ENCODE measurements at places on chromosomes 13 and 19.

DNA sequence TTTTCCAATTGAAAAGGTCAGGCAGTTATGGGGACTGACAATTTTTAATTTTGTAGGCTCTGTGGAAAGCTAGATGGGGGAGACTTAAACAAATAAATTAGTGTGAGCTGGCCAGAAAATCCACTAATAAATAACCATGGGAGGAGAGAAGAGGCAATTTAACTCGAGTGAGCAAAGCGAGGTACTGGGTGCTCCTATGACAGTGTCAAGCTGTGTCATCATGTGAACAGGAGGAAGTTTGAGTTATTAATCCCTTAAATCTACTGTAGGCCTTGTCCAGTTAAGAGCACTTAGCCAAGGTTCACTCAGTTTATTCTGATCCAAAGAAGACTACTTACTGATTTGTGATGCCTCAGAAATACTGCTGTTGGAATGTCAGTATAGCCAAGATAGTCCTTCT, 122.8 kb downstream of the OXGR1 start:
- no peak for DNase-seq

- no peak for DNase-seq
These were observed 155.0 kb upstream of the SERP2 start for GRCh38 chr13:44218501-44219240.

GRCh38 chr13:79626924-79627323, 146.0 kb downstream of the NDFIP2 start:
- DNase-seq, result no peak

DNA sequence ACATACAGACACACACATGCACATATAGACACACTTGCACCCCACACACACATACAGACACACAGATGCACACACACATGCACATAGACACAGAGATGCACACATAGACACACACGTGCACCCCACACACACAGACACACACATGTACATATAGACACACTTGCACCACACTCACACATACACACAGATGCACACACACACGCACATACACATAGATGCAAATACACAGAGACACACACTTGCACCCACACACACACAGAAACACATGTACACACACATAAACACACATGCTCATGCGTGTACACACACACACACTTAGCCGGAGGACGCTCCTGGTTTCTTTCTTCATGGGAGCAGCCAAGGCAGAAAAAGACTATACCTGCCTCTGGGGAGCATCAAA, 10.0 kb downstream of the COL4A2 start:
- no peak for DNase-seq

- DNase-seq, result no peak
These were observed 612.7 kb upstream of the GPC6 start for GRCh38 chr13:92613921-92614320.

DNA sequence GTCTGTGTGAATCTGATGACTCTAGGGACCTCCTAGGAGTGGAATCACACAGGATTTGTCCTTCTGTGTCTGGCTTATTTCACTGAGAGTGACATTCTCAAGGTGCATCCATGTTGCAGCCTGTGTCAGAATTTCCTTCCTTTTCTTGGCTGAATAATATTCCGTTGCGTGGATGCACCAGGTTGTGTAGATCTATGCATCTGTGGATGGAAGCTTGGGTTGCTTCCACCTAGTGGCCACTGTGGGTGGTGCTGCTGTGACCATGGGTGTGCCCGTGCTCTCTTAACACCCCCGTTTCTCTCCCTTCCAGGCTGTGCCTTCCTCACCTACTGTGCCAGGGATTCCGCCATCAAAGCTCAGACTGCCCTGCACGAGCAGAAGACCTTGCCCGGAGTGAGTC, 26.2 kb downstream of the CELF5 start:
- no peak for DNase-seq

- DNase-seq, result peak; percentile 71
These were observed 8.6 kb downstream of the RPS9 start for GRCh38 chr19:54209058-54209810.

GRCh38 chr19:7505682-7506384, 10.1 kb upstream of the ZNF358 start:
- no peak for DNase-seq

GRCh38 chr13:86383151-86383550, 583.9 kb upstream of the SLITRK6 start:
- DNase-seq, result no peak

GRCh38 chr13:77696006-77696878, 1.2 kb upstream of the SLAIN1 start:
- DNase-seq, result no peak

GRCh38 chr13:110576736-110577476, 15.4 kb upstream of the RAB20 start:
- no peak for DNase-seq

GRCh38 chr13:82370316-82370715, 1512.0 kb downstream of the SLITRK1 start:
- DNase-seq, result no peak

GRCh38 chr13:53357582-53357981, 329.0 kb downstream of the OLFM4 start:
- DNase-seq, result no peak

DNA sequence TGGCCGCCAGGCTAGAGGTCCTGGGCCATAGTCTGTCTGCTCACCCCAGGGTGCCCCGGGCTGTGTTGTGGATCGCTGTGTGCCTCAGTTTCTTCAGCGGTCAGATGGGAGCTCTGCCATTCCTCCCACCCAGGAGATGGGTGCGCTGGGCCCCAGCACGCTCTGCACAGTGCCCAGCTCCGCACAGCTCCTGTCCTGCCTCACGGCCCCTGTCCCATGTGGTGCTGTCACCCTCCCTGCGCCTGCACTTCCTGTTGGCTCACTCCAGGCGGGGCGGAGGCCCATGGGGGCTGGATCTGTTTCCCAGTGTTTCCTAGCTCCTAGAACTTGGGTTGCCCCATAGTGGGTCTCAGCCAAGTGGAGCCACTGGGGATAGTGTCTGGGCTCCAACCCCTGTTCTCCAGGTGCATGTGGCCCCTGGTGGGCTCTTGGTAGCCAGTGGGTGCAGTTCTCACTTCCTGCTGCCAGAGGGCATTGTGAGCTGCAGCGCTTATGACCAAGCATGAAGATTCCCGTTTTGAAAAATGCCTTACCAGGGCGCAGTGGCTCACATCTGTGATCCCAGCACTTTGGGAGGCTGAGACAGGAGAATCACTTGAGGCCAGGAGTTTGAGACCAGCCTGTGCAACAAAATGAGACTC, 69.8 kb downstream of the KDM4B start:
- no peak for DNase-seq

DNA sequence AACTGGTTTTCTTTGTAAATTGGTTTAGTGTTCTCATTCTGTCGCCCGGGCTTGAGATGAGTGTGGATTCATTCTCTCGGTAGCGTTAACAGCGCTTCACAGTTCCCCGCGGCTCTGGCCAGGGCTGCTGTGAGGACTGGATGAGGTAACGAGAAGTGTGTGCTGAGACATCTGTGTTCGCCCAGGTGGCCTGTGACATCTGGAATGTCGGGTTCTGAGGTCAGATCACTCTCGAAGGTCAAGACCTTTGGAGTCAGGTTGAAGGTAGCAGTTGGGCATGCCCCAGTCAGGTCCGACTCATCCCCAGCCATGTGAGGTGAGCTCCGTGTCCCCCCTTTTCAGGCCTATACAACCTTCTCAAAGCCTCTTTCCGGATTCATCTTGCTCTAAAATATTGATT, 13.4 kb upstream of the TUBGCP3 start:
- no peak for DNase-seq

GRCh38 chr13:104301171-104301975, 1235.2 kb upstream of the SLC10A2 start:
- DNase-seq, result no peak

DNA sequence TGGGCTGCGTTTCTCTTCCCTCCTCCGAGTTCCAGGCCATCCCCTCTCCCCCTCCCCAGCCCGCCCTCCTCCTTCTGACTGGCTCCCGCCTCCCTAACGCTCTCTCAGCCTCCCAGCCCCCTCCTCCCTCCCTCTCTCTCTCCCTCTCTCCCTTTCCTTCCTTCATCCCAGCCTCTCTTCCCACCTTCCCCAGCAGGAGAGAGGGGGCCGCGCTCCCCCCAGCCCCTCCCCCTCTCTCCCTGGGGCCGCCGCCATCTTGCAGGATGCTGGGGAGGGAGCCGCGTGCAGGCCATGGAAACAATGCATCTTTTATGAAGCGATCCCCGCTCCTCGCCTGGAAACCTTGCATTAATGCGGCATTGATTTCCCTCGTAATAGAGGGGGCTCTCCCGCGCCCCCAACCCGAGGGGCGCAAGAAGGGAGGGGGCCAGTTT, 42.6 kb upstream of the ADGRL1 start:
- peak; percentile 78 for DNase-seq

DNA sequence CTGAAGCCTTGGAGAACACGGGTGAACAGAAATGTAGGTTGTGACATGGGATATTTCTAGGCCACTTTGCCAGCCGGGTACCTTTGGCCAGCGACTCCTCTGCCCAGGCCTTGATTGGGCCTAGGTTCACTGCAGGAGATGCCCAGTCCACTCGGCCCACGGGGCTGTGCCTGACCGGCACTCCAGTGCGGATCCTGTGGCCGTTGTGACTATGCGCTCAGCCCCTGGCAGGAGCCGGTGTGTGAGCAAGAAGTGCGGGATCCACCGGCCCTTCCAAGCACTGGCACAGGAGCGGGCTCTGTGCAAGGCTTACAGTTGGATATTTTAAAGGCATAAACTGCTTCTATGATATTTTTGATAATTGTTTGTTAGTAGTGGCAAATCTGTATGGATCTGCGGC, 1042.5 kb upstream of the PCDH9 start:
- no peak for DNase-seq

- DNase-seq, result no peak
These were observed 206.8 kb downstream of the PCDH9 start for GRCh38 chr13:67023130-67023876.

GRCh38 chr13:28558567-28558966, 63.6 kb upstream of the FLT1 start:
- DNase-seq, result no peak

DNA sequence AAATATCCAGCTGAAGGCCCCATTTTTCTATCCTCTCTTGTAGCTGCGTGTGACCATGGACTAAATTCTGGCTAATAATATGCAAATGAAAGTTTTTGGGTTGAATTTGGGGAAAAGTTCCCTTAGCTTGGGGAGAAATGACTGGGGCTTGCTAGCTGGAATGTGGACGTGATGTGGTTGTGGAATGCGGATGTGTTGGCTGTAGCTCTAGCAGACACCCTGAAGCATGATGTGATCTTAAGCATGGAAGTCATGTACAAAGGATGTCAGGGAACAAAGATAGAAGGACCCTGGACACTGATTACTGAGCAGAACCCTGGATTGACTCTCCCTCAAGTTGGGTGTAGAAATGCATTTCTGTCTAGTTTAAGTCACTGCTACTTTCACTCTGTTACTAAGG, 25.4 kb upstream of the SCEL start:
- DNase-seq, result no peak

- no peak for DNase-seq
These were observed 30.7 kb upstream of the ASF1B start for GRCh38 chr19:14166999-14167575.

DNA sequence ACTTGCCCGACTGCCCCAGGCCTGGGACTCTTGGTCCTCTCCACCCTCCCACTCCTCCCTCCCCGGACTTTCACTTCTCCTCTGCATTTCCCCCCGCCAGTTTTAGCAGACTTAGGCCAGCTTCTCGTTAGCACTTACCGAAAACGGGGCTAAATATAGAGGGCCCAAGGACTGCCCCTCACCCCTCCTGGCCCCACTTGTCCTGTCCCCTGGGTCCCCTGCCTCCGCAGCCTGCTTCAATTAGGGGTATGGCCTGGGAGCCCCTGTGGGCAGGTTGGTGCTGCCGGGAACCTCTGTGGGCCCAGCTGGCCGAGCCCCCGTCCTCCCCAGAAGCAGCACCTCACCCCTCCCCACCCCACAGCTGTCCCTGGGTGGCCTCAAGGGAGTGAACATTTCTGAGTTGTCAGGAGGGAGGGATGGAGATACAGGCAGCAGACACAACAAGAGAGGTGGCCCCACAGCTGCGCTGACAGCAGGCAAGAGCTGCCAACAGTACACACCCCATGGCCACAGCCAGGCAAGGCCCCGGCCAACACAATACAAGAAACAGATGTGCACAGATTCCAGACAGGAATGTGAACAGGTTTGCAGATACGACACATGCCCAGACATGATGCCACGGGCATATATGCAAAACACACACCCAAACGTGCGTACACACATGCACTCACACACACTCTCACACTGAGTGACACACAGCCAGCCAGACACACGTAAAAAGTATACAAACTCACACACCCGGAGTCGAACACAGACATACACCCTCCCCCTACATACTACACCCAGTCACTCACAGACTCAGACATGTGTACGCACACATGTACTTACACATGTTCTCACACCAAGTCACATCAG, 2.6 kb downstream of the POU2F2 start:
- peak; percentile 15 for DNase-seq

- no peak for DNase-seq
These were observed 59.1 kb upstream of the TNFRSF19 start for GRCh38 chr13:23510979-23511735.

- DNase-seq, result peak; percentile 93
These were observed at the start of gene CACTIN for GRCh38 chr19:3626473-3627350. Gene CACTIN, minus strand, starts transcription at chr19:3626790. Its CDS starts 28 bp downstream, at chr19:3626762.

GRCh38 chr13:105047676-105048295, 1487.7 kb downstream of the EFNB2 start:
- no peak for DNase-seq

DNA sequence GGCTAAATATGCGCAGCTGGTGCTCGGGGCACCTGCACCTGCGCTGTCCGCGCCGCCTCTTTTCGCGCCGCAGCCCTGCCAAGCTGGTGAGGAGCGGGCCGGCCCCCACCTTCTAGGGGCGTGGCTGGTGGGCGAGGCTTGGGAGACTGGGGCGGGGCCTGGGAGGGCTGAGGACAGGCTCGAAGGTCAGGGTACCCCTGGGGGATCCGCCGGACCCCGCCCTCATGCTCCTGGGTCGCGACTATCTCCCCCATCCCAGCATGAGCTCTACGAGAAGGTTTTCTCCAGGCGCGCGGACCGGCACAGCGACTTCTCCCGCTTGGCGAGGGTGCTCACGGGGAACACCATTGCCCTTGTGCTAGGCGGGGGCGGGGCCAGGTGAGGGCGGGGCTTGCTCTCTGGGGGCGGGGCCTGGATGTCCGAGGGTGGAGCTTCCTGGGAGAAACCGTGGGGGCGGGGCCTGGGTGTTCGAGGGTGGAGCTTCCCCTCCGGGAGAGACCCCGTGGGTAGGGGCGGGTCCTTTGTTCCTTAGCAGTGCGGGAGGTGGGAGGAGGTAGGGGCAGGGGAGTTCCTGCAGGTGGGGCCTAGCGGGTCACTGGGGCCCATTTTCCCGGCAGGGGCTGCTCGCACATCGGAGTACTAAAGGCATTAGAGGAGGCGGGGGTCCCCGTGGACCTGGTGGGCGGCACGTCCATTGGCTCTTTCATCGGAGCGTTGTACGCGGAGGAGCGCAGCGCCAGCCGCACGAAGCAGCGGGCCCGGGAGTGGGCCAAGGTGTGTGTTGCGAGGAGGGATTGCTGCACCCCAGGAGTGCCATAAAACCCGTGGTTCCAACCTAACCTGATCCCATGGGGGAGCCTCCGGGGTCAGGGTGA, 19.7 kb downstream of the PNPLA6 start:
- DNase-seq, result no peak

Measured in anterior cingulate cortex (tissue), 58 donors.